ENCODE measurements at places on chromosomes 12 and 14.

DNA sequence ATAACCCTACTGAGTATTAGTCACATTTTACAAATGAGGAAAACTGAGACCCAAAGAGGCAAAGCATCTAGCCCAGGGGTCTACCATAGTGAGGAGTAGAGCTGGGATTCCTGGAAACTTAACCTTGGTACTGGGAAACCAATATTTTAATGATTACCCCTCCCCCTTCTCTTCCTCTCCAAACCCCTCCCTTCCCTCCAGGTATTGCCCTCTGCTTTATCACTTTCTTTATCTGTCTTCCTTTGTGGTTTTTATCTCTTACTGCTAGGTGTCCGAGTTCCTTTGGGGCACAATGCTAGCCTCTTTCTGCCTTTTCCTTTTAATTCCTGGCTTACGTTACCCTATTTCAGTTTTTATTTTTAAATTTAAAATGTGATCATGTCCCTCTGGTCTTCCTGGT, 2.8 kb downstream of the GABARAPL1 start:
- DNase-seq: no peak

DNA sequence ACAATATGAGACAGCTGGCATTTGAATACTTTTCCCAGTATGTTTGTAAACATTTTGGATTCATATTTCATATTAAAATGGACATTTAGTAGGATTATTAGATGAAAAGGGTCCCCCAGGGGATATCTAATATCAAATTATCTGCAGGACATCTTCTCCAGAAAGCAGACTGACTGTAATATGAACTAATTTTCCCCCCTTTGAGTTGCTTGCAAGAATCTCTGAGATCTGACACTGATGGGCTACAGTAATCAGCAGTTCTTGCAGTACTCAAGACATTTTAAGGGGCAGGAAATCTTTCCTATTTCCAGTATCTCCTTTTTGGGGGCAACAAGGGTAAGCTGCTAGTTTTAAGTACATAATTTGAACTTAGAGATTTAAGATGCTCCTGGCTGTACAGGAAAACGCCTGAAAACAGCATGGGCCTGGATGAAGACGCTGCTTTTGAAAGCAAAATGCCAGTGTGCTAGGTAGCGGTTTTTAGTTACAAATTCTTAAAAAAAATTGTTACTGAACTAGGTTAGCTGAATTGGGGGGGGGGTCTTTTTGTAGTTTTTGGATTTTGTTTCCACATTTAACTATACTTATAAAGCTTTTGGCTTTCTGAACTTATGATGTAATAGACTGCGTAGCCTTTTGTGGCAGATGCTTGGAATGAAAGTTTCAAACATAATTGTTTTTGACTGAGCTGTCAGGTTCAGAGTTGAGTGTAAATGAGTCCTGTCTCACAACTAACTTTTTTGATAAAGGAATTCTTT, 2.2 kb downstream of the FRMD6 start:
- no peak for DNase-seq

DNA sequence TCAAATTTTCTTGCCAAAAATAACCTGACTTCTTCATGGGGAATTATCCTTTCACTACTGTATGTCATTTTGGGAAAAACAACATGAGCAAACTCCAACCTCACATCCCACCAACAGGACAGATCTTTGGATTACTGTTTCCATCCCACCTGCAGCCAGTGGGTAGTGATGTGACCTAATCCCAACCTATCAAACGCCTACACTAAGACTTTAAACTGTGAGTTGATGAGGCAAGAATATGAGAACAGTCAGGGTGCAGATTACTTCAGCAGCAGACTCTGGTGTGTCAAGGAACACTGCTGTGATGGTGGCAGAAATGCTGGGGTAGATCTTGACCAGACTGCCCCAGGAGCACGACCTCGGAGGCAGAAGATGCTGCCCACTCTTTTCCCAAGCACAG, 293.2 kb downstream of the DUSP6 start:
- DNase-seq: no peak

DNA sequence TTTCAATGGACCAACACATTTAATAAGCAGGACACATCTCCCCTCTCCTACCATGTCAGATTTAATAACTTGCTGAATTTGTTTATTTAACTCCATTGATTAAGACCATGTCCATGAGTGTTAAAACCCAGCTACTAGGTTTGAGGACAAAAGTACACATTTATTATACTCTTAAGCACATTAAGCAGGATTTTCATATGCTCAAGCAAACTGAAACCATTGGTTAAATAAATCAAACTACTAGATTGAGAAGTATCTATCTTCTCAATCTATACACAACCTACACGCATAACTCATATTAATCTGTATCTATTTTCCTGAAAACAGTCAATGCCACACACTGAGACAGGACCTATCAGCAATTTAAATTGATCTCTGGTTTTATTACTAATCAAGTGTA, 85.2 kb downstream of the KITLG start:
- DNase-seq: no peak

- no peak for DNase-seq
These were observed 23.3 kb downstream of the CHST11 start for GRCh38 chr12:104480012-104480411.

- no peak for DNase-seq
These were observed 1.2 kb upstream of the SRGAP1 start for GRCh38 chr12:63843254-63843720.

- peak; percentile 14 for DNase-seq
These were observed 21.6 kb downstream of the C12orf75 start for GRCh38 chr12:105352052-105352451.

- DNase-seq: no peak
These were observed 192.3 kb upstream of the FSCB start for GRCh38 chr14:44699391-44699790.

- no peak for DNase-seq
These were observed 886.5 kb upstream of the FLRT2 start for GRCh38 chr14:84643446-84643845.

DNA sequence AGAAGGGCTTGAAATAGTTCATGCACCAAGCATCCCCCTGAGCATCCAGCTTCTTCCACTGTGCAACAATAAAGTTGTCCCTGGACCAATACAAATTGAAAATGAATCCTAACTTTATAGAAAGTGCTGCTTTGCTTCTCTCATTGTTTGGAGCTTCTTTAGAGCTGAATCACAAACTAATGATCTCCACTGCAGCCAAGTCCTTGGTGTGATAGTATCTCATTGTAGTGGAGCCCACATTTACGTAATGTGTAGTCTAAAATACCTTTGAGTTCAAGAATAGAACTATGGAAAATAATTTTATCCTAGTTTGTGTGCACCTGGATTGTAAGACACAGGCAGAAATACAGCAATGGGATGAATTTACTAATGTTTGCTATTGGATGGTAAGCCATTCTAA, 319.9 kb downstream of the EGLN3 start:
- no peak for DNase-seq

DNA sequence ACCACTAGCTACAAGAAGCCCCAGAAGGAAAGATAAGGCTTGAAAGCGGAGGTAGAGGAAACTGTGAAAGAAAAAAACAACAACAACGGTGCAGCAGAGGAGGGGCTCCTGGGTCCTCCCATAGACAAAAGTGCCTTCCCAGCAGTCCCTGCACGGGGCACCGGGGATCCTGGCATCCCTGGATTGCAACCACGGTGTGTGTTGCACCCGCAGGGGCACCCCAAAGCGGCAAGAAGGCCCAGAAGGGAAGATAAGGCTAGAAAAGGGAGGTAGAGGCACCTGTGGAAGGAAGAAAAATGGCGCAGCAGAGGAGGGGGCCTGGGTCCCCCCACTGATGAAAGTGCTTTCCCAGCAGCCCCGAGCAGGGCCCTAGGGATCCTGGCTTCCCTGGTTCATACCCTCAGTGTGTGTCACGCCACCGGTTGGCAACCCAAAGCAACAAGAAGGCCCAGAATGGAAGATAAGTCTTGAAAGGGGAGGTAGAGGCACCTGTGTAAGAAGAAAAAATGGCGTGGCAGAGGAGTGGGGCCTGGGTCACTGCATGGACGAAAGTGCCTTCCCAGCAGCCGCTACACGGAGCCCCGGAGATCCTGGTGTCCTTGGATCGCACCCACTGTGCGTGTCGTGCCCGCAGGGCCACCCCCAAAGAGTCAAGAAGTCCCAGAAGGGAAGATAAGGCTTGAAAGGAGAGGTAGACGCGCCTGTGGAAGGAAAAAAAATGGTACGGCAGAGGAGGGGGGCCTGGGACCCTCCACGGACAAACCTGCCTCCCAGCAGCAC, 281.0 kb downstream of the ALG10 start:
- no peak for DNase-seq

GRCh38 chr12:1448336-1448735, 146.0 kb downstream of the FBXL14 start:
- DNase-seq: no peak

GRCh38 chr14:55731881-55732498, 152.0 kb downstream of the KTN1 start:
- DNase-seq: peak; percentile 44

- no peak for DNase-seq
These were observed 15.8 kb upstream of the HVCN1 start for GRCh38 chr12:110704750-110705149.

DNA sequence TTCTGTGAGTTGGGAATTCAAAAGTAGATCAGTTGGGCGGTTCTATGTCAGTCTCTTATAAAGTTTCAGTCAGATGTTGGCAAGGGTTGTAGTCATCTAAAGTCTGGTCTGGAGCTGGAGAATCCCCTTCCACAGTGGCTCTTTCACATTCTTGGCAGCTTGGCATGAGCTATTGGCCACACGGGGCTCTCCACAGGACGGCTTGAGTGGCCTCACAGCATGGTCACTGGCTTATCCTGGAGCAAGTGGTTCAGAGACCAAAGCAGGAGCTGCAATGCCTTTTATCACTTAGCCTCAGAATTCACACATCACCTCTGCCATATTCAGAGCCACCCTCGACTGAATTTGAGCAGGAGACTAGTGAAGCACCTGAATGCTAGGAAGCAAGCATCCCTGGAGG, 7.1 kb upstream of the KICS2 start:
- no peak for DNase-seq

DNA sequence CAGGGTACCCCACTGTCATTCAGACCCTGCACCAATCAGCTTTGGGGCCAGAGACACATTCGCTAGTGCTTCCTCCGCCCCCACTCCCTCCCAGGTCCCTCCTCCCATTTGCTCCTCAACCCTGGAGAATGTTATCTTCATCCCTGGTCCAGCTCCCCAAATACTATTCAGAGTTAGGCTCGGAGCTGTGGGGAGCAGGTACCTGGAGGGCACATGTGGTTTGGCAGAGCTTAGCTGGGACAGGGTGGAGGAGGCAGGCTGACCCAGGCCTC, 19.5 kb downstream of the VSX2 start:
- no peak for DNase-seq

- no peak for DNase-seq
These were observed 117.2 kb upstream of the PMCH start for GRCh38 chr12:102314821-102315220.

- no peak for DNase-seq
These were observed 69.9 kb downstream of the ARL6IP4 start for GRCh38 chr12:123050331-123050831.

- no peak for DNase-seq
These were observed 3.2 kb upstream of the C12orf42 start for GRCh38 chr12:103498990-103499389.
